ENCODE measurements at places on chromosomes 11 and 22.

GRCh38 chr11:123235656-123236261 is 40.7 kb upstream of the CLMP start:
- DNase-seq, result no peak

- DNase-seq, result no peak
These were observed 15.0 kb downstream of the DENND5A start for GRCh38 chr11:9250139-9250582.

DNA sequence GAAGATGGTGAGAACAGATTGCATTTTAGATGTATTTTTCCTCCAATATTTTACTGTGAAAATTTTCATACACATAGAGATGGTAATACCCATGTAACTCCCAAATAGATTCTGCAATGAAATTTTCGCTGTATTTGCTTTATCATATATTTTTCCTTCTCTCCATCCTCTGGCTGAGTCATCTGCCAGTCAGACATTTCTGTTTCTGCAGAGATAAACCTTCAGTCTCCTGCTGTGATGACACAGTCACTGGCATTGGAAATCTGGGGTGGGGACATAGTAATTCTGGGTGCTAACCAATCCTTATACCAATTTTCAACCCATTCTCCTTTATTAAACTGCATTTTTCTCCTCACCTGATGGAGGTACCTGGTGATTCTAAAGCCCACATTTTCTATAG is 33.7 kb downstream of the SVIP start:
- DNase-seq, result no peak

- no peak for DNase-seq
These were observed 9.6 kb downstream of the DENND6B start for GRCh38 chr22:50317178-50317577.

DNA sequence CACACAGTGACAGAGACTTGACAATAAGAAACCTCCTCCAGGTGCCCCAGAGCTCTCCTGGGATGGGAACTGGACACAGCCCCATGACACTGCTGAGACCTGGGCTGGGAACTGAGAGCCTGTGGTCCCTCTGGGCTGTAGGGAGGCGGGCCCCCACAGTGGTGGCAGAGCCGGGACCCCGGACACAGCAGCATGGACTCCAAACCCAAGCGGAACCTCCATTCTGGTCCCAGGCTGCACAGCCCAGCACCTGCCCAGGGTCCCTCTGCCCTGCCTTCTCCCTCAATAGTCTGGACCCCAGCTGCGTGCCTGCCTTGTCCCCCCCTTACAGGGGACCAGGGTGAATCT is 8.4 kb upstream of the APOBEC3H start:
- no peak for DNase-seq

GRCh38 chr11:25816411-25816810 is 515.5 kb upstream of the ANO3 start:
- DNase-seq, result no peak

DNA sequence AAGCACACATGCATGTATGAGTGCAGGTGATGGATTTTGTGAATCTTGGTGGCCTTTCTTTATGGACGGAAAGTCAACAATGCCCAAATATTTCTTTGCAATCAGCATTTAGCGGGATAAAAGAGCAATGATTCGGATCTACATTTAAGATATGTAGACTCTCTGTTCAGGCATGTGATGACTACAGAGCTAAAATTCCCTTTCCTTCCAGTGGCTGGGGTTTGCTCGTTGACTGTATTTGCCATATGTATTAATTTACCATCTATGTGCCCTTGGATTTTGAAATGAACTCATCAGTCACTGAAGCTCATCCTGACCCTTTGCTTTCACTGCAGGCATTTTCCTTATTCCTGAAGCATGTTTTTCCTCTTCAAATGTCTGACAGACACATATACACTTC is 13.6 kb downstream of the BLID start:
- DNase-seq, result no peak

- no peak for DNase-seq
These were observed 533.1 kb downstream of the ETS1 start for GRCh38 chr11:128053981-128054931.

- DNase-seq, result no peak
These were observed 75.2 kb downstream of the LDLRAD3 start for GRCh38 chr11:36019005-36019596.

DNA sequence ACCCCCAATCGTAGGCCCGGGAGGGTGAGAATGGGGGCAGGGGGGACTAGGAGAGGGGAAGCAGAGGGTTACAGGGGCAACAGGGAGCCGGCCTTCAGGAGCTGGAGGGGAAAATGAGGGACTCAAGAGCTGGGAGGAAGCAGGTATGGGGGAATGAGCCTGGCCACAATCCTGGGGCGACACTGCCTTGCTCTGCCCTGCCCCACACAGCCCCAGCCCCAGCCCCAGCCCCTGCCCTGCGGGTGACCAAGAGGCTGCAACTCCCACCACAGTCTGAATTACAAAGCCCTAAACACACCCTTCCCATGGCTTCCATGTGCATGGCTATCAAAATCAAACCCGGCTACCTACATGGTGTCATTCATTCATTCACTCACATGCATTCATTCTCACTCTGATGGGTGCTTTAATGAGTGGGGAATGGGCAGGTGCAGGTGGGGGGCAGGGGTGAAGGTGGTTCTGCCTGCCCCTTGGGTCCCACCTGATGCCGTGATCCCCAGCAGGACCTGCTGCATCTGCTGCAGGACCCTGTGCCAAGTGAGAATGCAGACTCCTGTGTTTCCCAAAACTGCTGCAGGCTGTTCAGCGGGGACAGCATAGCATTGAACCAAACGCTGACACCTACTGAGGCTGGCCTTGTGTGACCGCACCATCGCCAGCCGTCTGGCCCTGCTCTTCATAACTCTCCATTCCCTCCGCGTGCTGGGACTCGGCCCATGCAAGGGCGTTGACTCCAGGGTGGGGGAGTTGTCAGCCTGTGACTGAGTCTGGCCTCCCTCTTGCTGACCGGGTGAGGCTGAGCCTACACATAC is 9.5 kb upstream of the LINC01488 start:
- no peak for DNase-seq

- DNase-seq, result no peak
These were observed 57.3 kb downstream of the BDNF start for GRCh38 chr11:27642954-27643353.

GRCh38 chr11:131624531-131624930 is 254.1 kb downstream of the NTM start:
- DNase-seq, result no peak

GRCh38 chr11:120431633-120432032 is 79.9 kb upstream of the GRIK4 start:
- DNase-seq, result peak; percentile 6

- DNase-seq, result no peak
These were observed 17.1 kb downstream of the APOL4 start for GRCh38 chr22:36184433-36185025.

DNA sequence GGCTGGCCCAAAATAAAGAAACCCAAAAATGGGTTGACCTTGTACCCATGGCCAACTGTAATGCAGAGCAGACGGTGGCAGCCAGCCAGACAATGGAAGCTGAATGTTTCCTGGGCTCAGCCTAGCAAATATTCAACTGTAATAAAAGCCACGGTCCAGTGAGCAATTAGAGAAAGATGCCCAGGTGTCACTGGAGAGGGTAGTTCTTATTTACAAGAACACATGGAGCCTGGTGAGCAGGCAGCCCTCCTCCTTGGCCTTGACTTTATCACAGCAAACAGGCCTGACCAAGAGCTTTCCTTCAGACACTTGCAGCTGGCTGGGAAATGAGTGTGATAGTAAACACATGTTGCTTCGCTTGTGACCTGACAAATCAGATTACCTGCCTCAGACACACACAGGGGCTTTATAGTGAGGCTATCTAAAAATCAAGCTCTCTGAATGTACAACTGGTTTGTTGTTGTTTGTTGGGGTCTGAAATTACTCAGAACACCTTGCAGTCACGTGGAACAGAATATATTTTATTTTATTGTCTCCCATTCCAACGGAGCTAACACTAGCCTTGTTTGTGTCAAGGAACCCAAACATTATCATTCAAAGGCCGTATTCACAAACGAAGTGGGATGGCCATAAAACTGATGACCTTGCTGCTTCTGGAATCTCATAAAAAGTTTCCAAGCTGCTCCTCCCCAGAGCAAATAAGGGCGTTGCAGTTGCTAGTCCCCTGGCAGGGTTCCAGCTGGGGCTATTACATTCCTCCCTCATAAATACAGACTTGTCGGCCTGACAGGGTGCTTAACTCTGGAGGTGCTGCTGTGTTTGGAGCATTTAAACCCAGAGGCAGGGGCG is 161.1 kb downstream of the BBOX1 start:
- peak; percentile 74 for DNase-seq

GRCh38 chr11:65927904-65928397 is 8.7 kb downstream of the DRAP1 start:
- DNase-seq, result no peak

DNA sequence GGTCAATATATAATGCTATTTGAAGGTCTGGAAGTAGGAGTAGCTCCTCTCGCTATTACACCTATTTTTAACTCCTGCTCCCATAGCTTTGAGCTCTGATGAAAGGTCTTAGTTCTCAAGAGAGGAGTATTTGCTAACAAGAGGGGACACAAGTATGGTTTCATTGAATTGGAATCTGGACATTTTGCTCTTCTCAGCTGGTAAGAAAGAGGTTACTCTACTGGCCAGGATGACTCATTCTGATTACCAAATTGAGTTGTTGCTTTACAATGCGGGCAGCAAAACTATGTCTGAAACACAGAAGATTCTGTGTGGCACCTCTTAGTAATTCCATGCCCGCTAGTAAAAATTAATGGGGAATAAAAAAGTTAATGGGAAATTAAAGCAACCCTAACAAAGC is 63.6 kb upstream of the EP300 start:
- DNase-seq, result no peak

- DNase-seq, result no peak
These were observed 7.4 kb upstream of the PIM3 start for GRCh38 chr22:49953027-49953679.

DNA sequence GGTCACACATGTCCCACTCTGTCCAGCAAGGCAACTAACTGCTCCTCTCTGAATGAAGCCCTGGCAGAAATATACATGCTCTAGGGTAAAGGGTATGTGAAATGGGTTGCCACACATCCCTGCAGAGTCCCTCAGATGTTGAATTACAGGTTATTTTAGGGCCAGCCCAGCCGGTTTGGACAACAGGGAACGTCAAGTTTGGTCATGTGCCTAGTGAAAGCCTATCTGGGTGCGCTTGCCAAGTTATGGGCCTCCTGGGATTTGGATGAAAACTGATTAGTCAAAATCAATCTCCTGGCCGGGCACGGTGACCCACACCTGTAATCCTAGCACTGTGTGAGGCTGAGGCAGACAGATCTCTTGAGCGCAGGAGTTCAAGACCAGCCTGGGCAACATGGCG is 10.4 kb downstream of the AP1B1 start:
- no peak for DNase-seq

DNA sequence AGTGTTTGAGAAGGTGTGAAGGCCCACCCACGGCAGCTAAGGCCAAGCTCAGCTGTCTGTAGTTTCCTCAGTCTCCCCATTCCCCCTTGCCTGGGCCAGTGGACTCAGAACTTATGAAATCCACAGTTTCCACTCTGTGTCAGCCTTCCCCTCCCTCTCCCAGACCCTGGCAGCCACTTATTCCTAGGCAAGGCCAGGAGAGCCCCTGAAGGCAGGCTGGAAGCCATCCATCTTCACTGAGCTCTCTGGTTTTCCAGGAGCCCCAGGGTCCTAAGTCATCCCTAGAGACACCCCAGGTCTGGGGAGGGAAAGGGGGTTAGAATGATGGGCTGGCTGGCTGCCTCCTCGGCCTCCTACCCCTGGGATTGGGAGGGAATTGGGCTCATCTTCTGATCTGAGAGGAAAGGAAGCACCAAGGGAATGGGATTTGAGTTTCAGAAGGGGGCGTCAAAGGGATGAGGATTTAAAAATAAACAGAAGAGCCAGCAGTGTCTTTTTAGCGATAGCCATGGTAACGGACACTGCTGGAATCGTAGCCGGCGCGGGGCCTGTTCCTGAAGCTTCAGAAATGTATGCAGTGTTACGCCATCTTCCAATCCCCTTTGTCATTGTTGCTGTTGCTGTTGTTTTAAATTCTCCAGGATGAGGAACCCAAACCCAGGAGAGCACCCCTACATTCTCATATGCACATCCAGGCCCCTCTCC is 561.1 kb upstream of the CADM1 start:
- DNase-seq, result no peak

DNA sequence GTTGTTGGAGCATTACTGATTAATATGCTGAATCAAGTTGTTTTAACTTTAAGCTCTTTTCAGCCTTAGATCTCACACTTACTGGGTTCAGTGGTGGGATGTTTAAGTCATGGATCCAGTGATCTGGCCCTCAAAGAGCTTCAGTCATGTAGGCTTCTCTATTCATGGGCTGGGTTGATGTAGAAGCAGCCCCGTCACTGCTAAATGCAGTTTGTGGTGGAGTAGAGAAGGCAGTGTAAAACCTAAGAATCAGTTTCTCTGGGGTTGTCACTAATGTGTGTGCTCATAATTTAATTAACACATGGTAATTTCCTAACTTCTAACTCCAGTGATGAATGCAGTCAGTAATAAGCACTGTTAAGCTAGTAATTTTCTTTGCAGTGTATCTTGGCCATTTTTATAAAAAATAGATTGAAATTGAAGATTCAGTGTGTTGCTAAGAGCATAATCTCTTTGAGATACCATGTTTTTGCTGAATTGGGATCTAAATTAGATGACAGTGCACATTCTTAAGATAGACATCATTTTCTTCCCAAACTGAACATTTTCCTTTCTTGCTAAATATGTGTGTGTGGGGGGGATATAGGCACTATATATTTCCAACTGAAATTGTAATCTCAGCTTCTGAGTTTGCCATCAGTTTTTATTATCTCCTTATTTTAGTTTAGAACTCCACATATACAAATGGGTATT is 9.0 kb downstream of the SPCS2 start:
- no peak for DNase-seq

- no peak for DNase-seq
These were observed 16.4 kb upstream of the UPK3A start for GRCh38 chr22:45268167-45268957.
